ENCODE measurements at places on chromosomes 12 and 14. TPM values are rescaled to one million over a fixed set of nuclear protein-coding genes. Genes with fewer than 3 reads are reported as not detected.

DNA sequence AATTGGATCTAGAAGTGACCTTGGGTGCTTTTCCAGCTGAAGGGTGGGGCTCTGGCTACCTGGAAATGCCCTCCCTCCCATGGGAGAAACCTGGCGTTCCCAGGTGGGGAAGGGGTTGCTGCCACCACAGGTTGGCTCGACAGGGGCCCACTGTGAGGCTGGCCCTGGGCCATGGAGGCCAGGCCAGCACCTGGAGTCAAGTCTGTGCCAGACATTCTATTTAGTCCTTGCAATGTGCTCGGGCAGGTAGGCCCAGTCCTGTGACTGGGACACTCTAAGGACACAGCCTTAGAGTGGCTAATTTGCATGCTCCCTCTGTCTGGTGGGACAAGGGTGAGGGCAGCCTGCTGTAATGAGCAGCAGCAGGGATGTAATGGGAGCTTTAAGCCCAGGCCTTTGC, 11.9 kb downstream of the VRTN start:
- no peaks in the 10 kb centered on the region for H3K4me1 ChIP-seq
- H3K27me3 ChIP-seq, result no peaks in the 10 kb centered on the region
- H3K27ac ChIP-seq, result no peak overlapping the region
- H3K4me3 ChIP-seq, result no peak overlapping the region

DNA sequence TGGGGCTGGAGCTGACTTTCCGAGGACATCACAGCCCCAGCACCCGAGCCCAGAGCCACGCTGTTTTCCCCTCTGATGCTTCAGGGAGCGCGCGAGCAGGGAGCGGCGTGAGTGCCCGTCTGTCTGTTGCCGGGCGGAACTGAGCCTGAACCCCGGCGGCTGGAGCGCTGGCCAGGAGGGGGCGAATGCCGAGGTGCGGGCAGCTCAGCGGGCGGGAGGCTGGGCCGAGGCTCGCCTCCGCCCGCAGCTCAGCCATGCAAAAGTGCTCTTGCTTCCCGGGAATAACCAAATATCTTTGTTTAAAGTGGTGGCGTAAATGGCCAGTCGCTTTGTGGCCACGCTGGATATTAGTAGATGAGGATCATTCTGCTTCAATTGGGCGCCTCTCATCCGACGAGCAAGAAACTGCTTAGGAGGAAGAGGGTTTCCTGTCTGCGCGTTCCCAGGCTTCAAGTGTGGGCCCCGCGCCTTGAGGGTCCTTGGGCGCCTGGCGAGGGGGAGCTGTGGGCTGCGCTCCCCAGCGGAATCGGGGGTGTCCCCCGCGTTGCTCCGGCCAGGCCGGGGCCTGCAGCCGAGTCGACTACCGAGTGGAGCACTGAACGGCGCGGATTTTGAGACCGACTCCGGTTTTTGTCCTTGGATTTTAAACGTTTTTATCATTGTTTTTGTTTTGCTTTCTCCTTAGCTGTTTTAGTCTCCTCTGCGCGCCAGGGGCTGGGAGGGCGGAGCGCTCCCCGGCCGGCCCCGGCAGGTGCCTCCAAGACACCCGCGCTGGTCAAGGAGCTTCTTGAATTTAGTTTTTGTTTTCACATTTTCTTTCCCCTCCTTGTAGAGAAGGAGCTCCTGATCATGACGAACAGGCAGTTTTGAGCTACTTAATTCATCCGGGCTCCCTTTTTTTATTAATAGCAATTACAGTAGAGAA, 831 bp upstream of the NKX2-1 start:
- no peaks in the 10 kb centered on the region for H3K36me3 ChIP-seq
- peaks cover 17% of the 10 kb centered on the region for H3K4me1 ChIP-seq
- H3K27ac ChIP-seq, result no peak overlapping the region
- DNase-seq, result peak; percentile 46

DNA sequence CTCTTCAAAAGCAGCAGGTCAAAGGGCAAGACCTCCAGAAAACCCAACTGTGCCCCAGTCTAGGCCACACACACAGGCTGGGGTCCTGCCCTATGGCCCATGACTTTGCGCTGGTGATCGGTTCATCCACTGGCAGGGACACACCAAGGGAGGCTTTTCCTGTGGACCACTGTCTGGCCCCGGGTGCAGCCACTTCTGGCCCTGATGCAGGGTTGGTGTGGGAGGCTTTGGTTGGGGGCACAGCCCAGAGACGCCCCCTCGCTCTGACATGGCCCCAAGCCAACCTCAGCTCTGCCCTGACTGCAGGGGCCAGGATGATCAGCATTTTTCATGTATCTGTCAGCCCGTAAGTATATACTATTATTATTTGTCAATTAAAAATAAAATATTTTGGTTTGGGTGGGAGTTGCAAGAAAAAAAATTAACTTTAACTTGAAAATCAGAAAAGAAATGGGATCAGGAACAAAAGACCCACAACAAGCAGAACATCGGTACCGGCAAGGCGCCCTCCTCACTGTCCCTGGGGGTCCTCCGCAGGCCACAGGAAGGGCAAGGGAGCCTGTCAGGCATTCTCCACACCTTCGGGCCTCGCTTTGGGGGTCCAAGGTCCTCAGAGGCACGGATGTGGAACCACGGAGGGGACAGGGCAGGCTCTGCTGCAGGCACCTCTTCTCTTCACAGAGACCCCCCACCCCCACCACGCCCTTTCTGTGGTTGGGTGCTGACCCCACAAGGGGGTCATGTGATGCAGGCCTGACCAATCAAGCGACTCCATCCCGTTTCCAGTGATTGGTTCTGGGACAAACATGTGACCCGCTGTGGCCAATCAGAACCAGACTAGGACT, 181.5 kb upstream of the SFSWAP start:
- peaks cover 2% of the 10 kb centered on the region for H3K27me3 ChIP-seq
- no peak overlapping the region for H3K4me3 ChIP-seq
- H3K36me3 ChIP-seq, result no peaks in the 10 kb centered on the region

GRCh38 chr14:21014761-21015190, 10.1 kb downstream of the NDRG2 start:
- H3K36me3 ChIP-seq, result peaks cover 16% of the 10 kb centered on the region
- no peak overlapping the region for H3K27ac ChIP-seq
- DNase-seq, result no peak
- H3K27me3 ChIP-seq, result no peaks in the 10 kb centered on the region
- H3K4me3 ChIP-seq, result no peak overlapping the region
- H3K4me1 ChIP-seq, result peaks cover 4% of the 10 kb centered on the region

DNA sequence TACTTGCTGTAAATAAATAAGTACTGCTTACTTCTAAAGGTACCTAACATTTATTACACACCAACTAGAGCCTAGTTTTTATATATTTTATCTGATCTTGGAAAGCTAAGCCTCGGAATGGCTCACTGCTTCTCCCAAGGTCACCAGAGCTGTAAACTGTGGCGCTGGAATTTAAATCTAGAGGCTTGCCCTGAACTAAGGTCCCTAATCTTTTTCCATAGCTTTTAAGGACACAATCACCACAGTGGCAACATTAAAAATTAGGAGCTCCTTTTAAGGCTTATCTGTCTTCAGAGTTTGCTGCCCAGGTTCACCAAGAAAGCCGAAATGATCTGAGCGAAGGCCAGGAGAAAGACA, 670 bp downstream of the CCNB1IP1 start:
- no peaks in the 10 kb centered on the region for H3K36me3 ChIP-seq
- peaks cover 6% of the 10 kb centered on the region for H3K4me1 ChIP-seq
- DNase-seq, result no peak
- H3K4me3 ChIP-seq, result peak overlapping the region; percentile 80
- H3K27me3 ChIP-seq, result no peaks in the 10 kb centered on the region

DNA sequence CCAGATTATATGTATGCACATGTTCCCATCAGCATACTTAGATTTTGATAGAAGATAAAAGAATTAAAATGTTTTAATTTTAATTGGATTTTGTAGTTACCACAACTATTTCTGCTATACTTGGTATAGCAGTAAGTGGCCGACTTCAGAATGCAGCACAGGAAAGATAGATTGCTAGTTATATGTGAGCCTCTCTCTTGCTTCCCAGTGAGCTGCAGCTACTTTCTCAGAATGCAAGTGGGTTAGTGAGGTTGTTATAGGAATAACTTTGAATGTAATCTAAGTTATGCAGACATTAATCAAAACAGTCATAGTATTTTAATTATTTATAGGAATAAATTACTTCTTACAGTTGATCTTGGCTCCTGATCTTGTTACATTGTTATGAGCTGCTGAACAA, 240.6 kb downstream of the RAD51B start:
- DNase-seq, result no peak
- no peaks in the 10 kb centered on the region for H3K27me3 ChIP-seq
- H3K4me1 ChIP-seq, result no peaks in the 10 kb centered on the region

DNA sequence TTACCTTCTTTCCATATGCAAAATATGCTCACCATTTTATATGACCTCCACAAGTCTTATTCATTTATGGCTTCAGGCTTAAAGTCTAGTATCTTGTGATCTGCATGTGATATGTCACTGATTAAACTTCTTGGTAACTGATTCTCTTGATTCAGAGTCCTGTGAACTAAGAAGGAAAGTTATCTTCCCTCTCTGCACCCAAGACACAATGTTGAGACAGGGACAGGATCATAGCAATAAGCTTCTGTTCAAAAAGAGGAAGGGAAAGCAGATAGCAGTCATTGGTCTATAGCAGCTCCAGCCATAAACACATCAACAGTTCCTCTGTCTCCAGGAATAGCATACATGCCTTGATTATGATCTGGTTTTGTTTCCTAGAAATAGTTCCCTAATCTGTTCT, 103.1 kb downstream of the UNC79 start:
- H3K27ac ChIP-seq, result no peak overlapping the region
- no peak for DNase-seq
- no peak overlapping the region for H3K4me3 ChIP-seq

DNA sequence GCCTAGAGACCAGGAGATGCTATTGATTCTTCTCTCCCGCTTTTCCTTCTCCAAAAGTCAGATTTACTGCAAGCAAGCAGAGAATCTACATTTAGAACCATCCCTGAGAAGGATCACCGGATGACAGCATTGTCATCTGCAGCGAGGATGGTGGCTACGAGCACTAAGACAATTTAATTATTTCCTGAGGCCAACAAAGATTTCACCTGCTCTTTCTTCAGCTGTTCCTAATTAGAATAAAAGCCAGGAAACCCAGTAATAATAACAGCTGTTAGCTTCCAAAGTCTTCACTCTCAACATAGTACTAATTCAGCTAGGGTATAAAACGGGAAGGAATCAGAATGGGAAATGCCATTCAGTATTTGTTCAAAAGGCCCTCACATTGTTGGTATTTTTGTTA, 53.3 kb downstream of the TMTC1 start:
- no peak overlapping the region for H3K4me3 ChIP-seq
- H3K4me1 ChIP-seq, result no peaks in the 10 kb centered on the region
- no peaks in the 10 kb centered on the region for H3K27me3 ChIP-seq
- no peak for DNase-seq
- no peak overlapping the region for H3K27ac ChIP-seq

DNA sequence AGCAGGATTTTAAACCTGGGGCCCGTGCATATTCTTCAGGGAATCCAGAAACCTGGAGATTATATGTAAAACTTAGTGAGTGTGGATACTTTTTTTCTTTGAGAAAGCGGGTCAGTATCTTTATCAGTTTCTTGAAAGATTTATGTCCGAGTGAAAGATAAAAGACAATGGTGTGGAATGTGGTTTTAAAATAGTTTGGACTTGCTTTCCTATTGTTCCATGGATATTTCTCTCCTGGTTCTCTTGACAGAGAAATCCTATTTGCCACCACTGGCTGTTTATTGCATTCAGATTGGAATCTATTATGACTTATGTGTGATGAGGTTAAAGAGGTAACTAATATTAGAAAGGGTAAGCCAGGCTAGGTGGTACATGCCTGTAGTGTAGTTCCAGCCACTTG, 27.4 kb downstream of the KTN1 start:
- no peak for DNase-seq
- H3K4me3 ChIP-seq, result no peak overlapping the region
- H3K4me1 ChIP-seq, result no peaks in the 10 kb centered on the region
- H3K27ac ChIP-seq, result no peak overlapping the region

DNA sequence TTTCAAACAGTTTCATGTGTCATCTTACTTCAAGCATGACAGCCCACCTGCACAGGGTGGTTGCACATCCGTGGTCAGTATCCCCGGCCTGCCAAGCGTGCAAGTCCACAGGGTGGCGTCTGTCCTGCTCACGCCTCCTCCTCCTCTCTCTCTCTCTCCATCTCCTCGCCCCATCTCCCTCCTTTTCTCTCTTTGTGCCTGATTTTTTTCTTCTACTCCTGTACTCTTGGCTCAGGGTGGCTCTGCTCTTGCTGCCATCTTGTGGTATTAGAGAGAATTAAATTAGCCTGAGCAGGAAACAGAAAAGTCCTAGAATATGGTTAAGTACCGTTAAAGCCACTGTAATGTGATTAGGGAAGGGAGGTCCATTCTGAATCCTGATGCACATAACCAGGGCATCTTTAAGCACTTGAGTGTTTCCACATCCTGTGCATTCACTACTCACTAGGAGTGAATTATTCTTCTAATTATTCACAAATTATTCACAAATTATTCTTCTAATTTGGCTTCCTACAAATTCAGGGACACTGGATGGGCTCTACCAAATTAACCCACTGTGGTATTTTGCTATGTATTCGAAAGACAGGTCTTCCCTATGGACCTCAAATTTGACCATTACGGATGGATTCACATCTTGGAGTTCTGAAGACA, 25.5 kb upstream of the DTX1 start:
- DNase-seq, result peak; percentile 71
- peaks cover 3% of the 10 kb centered on the region for H3K4me1 ChIP-seq
- H3K27ac ChIP-seq, result no peak overlapping the region
- H3K4me3 ChIP-seq, result no peak overlapping the region

DNA sequence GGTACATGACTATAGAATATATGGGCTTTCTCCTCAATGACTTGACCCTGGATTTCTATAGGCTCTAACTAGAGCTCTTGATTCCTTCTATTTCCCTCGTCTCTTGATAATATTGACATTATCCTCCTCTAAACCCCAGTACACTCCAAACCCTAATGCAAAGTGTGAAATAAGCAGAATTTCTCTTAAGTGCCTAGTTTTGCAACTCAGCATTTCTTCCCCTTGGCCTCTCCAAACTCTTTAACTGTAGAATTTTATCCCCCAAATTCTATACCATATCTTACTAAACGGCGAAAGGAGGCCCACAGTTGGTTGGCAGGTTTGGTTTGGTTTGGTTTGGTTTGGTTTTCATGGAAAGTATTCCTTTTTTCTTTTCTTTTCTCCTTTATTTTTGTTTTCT, 498.7 kb downstream of the CCER1 start:
- H3K4me3 ChIP-seq, result no peak overlapping the region
- H3K36me3 ChIP-seq, result no peaks in the 10 kb centered on the region
- H3K27me3 ChIP-seq, result no peaks in the 10 kb centered on the region
- DNase-seq, result no peak
- H3K4me1 ChIP-seq, result no peaks in the 10 kb centered on the region
- H3K27ac ChIP-seq, result no peak overlapping the region

DNA sequence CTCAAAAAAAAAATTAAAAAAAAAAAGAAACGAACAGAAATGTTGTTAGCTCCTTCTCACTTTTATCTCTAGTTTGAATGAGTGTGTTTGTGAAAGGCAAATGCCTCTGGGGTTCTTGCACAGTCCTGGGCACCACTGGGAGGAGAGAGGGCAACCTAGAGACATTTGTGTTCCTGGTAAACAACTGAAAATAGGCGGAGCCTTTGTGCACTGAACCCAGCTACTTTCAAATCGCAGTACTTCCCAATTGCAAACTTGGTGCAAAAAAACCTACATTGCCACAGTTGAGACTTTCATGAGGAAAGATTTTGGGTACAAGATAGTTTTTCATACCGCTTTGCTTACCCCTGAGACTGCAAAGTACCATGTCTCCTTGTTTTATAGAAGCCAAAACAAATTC, 430.0 kb downstream of the ZFP36L1 start:
- peaks cover 24% of the 10 kb centered on the region for H3K4me1 ChIP-seq
- DNase-seq, result no peak
- H3K27me3 ChIP-seq, result no peaks in the 10 kb centered on the region
- H3K27ac ChIP-seq, result no peak overlapping the region
- H3K36me3 ChIP-seq, result no peaks in the 10 kb centered on the region

Gene CATSPERB
- 0.17 TPM for polyA plus RNA-seq

Gene PRKD1
- 14.0 TPM for polyA plus RNA-seq

Gene ZNF410
- 35.8 TPM for polyA plus RNA-seq

Gene MUCL1
- not detected for polyA plus RNA-seq

Gene DCAF5
- 17.3 TPM for polyA plus RNA-seq

Gene OR6J1
- polyA plus RNA-seq, result not detected
